ENCODE measurements at places on chromosomes 2 and 18. TPM values are rescaled to one million over a fixed set of nuclear protein-coding genes. Genes with fewer than 3 reads are reported as not detected.

GRCh38 chr2:105383432-105384166 lies 15.3 kb downstream of the FHL2 start:
- DNase-seq = no peak

Gene ACADL
- polyA plus RNA-seq = not detected

- DNase-seq = no peak
Observed at GRCh38 chr2:237157780-237158102, 72.1 kb downstream of the COPS8 start.

GRCh38 chr18:11269257-11269656 lies 119.9 kb upstream of the PIEZO2 start:
- no peak for DNase-seq

DNA sequence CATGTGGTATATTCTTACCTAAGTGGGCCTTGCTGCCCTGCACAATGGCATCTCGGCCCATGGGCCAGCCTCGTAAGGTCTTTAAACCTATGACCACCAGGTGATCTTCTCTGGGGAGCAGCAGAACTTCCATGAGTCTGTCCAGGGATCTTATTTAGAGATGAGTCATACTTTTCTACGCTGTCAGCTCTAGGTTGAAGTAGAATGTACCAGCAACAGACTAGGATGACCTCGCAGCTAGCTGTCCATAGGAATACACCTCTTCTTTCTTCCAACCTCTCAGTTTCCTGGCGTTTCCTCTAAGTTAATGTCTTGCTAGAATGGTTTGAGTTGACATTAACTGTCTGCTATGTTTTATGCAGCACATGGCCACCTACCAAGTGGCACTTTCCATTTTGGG lies 15.6 kb upstream of the CXCR4 start:
- DNase-seq = peak; percentile 65

Data from CD14-positive monocyte (primary cell).